ENCODE measurements at places on chromosomes 1 and 21.

DNA sequence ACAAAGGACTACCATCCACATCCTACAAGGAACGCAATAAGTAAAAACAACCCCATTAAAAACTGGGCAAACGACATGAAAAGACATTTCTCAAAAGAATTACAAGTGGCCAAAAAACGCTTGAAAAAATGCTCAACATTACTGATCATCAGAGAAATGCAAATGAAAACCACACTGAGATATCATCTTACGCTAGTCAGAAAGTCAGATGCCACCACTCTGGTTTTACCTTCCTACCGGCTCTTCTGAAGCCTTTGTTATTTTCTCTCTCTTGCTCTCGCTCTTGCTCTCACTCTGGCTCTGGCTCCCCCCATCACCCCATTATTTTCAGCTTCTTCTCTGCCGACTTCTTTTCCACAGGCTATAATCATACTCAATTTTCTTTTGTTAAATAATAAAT is 38.8 kb downstream of the VPS45 start:
- DNase-seq: no peak

DNA sequence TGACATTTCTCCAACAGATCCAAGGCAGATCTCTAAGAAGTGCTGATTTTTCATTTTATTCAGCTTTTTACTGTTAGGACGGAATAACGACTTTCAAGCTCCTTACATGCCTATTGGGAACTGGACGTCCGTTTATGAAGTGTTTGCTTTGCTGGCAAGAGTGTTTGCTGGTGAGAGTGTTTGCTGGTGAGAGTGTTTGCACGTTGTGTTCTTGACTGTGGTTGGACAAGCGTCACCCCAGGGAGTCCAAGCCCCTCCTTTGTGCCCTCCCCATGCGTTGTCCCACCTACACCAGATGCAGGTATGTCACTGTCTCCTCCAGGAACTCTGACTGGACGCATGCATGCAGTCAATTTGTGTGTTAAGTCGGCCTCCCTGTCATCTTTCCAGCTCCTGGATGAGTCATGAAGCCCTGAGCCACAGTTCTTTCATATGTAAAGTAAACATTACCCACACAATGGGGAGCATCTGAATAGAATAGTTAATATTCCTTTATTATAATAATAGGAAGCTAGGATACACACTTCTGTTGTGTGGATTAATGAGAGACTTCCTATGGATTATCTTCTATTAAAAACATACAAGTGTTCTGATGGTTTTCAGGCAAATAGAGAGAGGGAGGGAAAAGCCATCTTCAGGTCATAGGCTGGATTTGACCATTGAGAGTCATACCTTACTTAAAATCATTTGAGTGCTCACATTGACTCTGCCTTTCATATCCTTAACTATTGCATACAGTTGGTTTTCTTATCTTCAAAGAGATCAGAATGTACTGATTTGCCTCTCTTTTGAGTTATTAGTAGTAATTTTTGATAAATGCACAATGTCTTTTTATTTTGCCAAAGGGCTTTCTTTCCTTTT is 119.2 kb downstream of the GALNT2 start:
- no peak for DNase-seq

DNA sequence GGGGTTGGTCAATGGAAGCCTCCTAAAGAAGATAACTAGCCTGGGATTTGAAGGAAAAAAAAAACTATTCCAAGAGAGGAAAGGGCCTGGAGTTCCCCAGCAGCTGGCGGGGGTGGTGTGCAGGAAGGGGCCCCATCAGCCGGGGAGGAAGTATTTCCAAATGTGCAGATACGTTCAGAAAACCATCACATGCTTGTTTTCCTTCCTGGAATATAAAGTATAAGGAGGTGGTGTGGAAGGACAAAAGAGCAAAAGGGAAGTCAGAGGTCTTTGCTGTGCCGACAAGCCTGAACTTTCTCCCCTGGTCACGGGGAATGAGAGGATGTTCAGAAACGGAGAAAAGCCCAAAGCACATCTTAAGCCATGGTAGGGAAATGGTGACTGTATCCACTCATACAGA is 72.0 kb upstream of the BACE2 start:
- DNase-seq: no peak

DNA sequence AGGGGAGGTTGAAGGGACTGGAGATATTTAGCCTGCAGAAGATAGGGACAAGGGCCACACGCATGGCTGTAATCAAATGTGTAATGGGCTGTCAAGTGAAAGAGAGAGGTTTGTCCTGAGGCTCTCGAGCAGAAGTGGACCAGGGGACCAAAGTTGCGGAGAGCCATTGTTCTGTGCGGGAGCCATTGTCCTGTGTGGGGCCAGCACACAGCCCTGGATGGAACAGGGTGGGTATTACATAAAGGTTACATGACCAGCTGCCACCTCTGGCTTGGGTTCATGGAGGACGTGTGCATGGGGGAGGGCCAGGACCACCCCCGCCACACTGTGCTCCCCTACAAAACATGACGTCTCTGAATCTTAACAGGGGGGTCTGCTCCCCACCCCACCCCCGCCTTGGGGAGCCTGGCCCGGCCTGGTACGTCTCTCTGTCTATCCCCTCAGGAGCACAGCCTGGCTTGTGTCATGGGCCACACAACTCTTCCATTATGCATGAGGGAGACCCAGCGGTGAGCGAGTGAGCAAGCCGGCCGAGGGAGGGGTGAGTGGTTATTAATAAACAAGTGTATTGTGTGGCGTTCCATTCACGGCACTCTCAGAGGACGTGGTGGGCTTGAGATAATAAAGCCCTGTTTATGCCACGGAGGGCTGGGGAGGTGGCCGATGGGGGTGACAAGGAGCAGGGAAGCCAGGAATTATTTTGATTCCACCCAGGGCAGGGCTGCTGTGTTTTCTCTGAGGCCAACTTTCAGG is at the start of gene NFASC:
Gene NFASC, plus strand, starts transcription at position 703 of the 753 bp plus-strand sequence. CDS start 73,454 bp downstream, outside the sequence.
- DNase-seq: peak; percentile 89

DNA sequence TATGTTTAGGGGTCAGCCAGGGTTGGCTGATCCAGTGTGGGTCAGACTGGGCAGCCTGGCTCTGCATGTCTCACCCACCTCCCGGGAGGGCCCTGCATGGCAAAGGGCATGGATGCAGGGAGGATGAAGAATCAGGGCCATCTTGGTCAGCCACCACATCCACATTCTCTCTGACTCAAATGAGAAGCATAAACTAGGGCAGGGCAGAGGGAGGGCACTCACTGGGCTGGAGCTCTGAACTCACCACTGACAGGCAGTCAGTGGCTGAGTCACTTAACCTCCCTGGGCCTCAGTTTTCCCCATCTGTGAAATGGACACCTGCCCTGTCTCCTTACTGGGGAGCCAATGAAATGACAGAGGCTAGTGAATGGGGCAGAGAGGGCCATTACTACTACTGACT is 4.3 kb upstream of the CELA2A start:
- DNase-seq: no peak

- DNase-seq: no peak
Observed at GRCh38 chr1:173503391-173503790, 26.3 kb downstream of the PRDX6 start.

DNA sequence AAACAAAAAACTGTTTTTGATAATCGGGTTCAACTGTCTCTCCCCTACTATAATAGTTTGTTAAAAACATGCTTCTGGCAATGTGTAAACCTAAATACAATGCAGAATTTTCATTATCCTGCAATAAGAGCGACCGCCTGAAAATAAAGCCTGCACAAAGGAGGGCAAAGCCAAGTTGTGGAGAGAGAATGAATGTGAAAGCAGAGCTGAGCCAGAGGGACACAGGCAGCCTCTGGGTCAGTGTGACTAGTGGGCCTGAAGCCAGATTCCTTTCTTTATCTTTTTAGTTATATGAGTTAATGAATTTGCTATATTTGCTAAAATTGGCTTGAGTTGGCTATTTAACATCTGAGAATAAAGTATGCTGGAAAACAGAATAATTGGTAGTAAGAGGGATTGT is 615.2 kb downstream of the PLA2G4A start:
- DNase-seq: no peak

- no peak for DNase-seq
Observed at GRCh38 chr1:3821004-3821403, 24.7 kb upstream of the LRRC47 start.
